ENCODE measurements at places on chromosomes 5 and 9.

- peak; percentile 31 for DNase-seq
Measured at GRCh38 chr5:59007460-59008063, 424.7 kb downstream of the RAB3C start.

GRCh38 chr9:121676926-121677325 lies 25.5 kb downstream of the DAB2IP start:
- no peak for DNase-seq

- no peak for DNase-seq
Measured at GRCh38 chr9:105479846-105480245, 32.0 kb downstream of the FSD1L start.

- DNase-seq = peak; percentile 27
Measured at GRCh38 chr5:38651806-38652205, 95.4 kb upstream of the LIFR start.

DNA sequence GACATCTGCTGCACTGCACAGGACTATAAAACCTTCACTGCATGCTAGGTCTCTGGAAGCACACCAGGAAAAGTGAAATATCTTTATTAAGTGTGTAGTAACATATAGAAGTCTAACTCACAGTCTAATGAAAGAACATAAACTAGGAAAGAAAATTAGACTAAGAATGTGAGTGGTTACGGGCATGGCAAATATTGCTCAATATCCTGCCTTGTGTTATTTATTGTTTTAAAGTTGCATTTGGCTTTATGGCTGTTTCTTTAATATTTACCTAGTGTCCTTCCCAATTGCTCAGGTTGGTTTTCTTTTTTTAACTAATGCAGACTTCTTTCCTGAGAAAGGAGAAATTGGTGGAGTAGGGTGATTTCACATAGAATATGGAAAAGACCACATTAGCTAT lies 342.4 kb downstream of the KIAA0825 start:
- DNase-seq = no peak

- no peak for DNase-seq
Measured at GRCh38 chr9:69996967-69997366, 46.7 kb upstream of the MAMDC2 start.

Data from RPMI7951 (cell line).